ENCODE measurements at places on chromosomes 16 and 17. TPM values are rescaled to one million over a fixed set of nuclear protein-coding genes. Genes with fewer than 3 reads are reported as not detected.

DNA sequence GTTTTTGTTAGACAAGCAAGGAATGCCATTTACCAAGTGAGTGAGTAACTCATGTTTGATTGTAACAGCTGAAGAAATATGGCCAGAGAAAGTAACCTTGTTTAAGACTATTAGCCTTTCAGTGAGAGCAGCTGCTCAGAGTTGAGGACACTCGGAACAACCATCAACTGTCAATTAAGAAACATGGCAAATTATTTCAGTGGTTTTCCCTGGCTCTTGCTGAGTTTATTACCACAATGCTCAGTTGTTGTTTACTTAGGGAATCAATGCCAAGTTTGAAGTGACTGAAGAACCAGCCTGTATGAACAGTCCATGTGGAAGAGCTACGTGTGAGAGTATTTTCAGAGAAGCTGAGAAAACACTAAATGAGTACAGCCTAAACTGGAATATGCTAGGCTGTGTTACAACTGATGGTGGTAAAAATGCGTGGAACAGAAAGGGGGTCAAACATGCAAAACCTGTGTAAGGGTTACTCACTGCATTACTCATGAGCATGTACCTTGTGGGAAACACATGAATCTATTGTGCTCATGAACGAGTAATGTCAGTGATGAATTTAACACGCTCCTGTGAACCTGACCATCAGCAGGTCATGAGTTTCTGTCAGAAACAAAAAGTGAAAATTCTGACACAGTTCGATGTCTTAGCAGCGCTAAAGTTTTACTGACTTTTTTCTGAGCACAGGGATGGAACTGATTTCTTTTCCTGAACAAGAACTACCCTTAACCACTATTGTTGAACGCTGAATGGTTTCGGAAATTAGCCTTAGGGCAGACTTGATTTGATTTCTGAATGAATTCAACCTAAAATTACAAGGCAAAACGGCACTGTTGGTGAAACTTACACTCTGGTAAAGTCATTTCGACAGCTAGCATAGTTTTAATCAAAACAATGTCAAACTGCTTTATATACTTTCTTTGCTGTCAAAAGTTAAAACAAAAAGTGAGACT, 33.5 kb downstream of the GNA13 start:
- no peak for DNase-seq

GDPD1 gene
- total RNA-seq: 3.3 TPM

GRCh38 chr16:48612611-48613010, 2.6 kb upstream of the N4BP1 start:
- DNase-seq: no peak

DNA sequence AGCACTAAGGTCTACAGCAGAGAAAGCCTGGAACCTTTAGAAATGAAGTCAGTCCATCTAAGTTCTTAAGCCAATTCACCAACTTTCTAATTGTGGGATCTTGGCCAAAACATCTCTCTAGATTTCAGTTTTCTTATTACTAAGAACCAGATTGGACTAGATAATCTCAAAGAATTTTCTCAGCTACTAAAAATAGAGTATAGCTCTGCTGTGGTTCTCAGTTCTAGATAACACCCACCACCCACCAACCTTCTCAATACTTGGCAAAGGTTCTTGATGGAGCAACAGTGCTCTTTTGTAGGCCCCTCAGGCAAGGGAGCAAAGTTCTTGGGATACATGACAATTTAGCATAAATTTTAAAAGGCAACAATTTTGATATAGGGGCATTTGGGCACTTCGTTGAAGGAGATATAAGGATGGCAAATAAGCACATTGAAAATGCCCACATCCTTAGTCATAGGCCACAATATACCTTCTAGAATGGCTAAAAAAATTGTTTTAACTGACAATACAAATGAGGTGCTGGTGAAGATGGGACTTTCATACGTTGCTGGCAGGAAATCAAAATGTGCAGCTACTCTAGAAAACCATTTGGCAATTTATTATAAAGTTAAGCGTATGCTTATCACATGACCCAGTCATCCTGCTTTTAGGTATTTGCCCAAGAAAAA, 74.4 kb upstream of the TMEM132E start:
- DNase-seq: no peak

DNA sequence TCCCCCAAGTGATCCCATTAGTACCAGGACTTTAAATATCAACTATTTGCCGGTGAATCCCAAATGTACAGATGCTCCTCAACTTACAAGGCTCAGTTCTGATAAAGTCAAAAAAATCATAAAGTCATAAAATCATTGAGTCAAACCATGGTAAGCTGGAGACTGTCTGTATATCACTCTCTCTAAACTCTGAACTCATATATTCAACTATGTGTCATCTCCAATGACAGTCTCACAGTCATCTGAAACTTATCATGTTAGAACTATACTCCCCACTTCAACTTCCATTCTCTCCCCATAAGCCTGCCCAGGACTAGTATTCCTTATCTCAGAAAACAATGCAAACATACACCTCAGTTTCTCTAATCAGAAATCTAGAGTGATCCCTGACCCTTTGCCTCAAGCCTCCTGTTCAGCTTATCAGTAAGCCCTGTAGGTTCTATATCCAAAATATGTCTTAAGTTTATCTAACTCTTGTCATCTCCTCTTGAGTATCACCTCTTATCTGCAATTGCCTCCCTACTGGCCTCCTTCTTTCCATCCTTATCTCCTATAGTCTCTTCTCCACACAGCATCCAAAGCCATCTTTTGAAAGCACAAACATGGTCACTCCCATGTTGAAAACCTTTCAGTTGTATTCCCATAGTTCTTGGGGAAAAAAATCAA, 55.0 kb downstream of the SSH2 start:
- no peak for DNase-seq

ACADVL gene
- 354 TPM for total RNA-seq

PYY gene
- not detected for total RNA-seq

DNA sequence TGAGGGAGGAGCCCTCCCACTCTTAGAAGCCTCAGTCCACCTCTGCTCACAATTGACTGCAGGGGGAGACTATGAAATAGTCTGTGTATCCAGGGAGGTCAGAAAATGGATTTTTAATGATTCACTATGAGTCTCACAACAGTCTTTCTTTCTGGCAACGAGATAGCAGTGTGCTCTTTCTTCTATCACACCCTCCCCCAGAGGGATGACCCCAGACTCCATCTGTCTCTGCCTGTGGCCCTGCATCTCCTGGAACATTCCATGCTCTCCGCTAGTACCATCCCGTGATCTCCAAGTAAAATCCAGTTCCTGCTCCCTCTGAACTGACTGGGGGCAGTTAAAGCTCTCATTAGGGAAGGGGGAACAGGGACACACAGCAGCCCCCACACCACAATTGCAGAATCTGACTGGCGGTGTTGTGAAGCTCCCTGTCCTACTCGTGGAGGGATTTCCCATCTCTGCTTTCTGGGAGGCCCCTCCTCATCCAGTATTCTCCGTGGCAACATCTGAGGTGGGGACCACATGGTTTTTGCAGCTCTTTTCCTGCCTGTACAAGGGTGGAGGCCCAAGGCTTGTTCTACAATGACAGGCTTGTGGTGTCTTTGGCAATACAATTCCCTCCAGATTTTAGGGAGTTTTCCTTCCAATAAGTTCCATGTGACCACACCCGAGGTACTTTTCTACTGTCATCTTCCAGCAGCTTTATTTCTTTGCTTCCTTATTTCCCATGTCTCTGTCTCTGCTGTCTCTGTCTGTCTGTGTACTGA, 19.4 kb downstream of the NATD1 start:
- DNase-seq: no peak

- no peak for DNase-seq
Observed at GRCh38 chr16:78709137-78709884, 609.9 kb downstream of the WWOX start.

SPNS3 gene
- not detected for total RNA-seq

NOD2 gene
- not detected for total RNA-seq

- no peak for DNase-seq
Observed at GRCh38 chr17:73237714-73238113, 24.0 kb downstream of the CPSF4L start.

GRCh38 chr16:1290860-1291575, 18.4 kb upstream of the UBE2I start:
- no peak for DNase-seq

GRCh38 chr16:2587891-2588565, 50.2 kb downstream of the PDPK1 start:
- DNase-seq: no peak

GRCh38 chr17:17204041-17204591, 2.0 kb downstream of the PLD6 start:
- DNase-seq: no peak

- no peak for DNase-seq
Observed at GRCh38 chr16:10999300-10999699, 54.9 kb downstream of the CLEC16A start.

CACNG3 gene
- total RNA-seq: not detected

TNP2 gene
- not detected for total RNA-seq

HS3ST3B1 gene
- 76.9 TPM for total RNA-seq

CX3CL1 gene
- total RNA-seq: 2.3 TPM

CLN3 gene
- 50.7 TPM for total RNA-seq

DNA sequence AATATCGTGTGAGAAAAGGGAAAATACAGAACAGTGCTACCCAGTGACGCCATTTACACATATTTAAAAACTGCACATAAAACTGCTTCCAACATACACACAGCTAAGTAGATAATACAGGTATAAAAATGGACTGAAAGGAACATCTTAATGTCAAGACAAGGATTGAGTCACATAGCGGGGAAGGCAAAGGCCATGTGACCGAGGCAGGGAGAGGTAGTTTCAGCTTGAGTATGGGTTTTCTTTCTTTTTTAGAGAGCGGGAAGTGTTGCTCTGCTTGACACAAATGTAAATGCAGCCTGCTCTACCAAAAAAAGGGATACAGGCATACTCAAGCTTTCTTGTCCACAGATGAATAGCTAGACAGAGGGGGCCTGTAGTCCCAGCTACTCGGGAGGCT, 46.5 kb downstream of the SDR42E1 start:
- no peak for DNase-seq

STX1B gene
- 1.8 TPM for total RNA-seq

DNA sequence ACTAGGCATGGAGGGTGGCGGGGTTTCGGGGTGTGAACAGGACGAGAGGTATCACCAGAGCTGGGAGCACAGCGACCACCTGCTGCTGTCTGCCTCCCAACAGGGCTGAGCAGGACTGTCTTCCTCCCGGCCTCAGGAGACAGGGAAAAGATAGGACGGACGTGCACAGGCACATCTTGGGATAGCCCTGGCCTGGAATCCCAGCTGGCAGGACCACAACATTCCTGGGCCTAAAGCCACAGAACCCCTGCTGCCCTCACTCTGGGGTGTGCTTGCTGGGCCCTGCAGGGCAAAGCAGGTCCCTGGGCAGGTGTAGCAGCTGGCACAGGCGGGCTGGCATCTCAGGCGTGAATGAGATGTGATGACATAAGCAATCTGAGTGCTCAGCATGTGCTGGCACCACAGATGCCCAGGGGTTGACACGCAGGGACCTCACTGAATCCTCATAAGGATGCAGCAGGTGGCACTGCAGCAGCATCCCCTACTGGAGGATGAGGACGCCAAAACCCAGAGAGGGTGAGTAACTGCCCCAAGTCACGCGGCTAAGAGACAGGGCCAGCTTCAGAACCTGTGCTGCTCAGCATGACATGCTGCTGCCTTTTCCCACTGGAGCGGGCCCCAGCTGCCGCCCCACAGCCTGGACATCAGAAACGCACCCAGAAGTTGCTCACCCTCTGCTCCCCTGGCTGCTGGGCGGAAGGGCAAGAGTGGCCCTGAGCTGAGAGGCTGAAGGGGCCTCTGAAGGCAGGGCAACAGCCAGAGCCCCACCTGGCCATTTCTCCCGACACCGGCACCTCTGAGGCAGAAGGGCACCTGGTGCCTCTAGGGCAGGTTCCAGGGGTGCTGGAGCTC, 7.1 kb downstream of the CORO7 start:
- no peak for DNase-seq

- no peak for DNase-seq
Observed at GRCh38 chr17:44197980-44198720, 1.5 kb downstream of the ATXN7L3 start.

- no peak for DNase-seq
Observed at GRCh38 chr16:3183445-3184139, 4.4 kb upstream of the OR1F1 start.

DNA sequence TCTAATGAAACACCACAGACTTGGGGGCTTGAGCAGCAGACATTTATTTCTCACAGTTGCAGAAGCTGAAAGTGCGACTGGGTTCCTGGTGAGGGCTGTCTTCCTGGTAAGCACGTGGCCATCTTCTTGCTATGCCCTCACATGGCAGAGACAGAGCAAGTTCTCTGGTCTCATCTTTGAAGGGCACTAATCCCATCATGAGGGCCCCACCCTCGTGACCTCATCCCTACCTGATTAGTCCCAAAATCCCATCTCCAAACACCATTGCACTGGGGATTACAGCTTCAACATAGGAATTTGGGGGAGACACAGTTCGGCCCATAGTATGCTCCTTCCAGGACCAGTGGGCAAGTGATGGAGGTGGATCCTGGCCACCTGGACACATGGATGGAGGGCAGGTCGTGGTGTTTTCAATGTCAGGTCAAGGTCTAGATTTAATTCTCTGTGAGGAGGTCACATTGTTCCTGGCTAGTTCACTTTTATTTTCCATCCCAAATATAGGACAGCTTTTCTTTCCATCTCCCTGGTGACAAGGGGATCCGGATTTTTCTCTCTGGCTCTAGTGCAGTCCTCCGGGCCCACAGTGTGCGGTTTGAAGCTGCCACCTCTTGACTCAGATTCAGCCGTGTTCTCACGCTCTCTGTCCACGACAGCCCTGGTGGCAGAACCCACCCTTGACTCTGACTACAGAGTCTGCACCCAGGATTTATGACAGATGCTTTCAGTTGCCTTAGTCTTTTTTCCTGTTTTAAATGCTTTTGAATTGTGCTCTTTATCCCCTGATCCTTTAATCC, 160.5 kb upstream of the NOL11 start:
- DNase-seq: no peak

GRCh38 chr17:8397636-8398035, at the start of gene RNF222:
TSS of gene RNF222 (minus strand) at chr17:8397827. CDS start at chr17:8393461, 4,366 bp downstream.
- DNase-seq: no peak

DNA sequence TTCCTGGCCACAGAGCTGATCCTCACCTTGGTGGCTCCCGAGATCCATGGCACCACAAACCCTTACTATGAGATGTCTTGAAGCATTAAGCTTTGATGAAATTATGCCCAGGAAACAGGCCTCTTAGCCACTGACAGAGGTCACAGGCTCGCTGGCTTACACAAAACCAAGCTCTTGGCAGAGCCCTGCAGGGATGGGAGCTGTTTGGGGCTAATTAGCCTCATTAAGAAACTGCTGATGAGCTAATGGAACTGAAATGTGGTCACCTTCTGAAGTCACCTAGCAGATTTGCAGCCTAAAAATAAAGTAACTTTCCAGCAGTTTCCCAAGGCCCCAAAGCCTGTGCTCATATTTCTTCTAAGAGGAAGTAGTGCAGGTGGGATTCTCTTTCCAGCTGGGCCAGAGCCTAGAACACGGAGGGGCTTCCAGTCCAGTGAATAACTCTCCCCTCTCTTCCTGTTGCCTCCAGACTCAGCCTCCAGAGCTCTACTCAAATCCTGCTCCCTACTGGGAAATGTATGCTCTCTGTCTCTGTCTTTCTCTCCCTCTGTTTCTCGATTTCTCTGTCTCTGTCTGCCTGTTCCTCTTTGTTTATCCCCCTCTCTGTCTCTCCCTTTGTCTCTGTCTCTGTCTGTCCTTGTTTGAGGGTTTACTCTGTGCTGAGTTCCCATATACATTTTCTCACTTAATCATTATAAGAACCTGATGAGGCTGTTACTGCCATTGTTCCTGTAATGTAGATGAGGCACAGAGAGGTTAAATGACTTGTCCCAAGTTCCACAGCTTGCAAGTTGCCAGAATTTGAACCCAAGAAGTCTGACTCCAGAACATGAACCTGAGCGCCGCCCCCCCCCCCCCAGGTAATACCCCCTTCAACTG, 338.9 kb downstream of the CA10 start:
- DNase-seq: no peak

- DNase-seq: no peak
Observed at GRCh38 chr17:45424769-45425124, 7.9 kb downstream of the ARHGAP27 start.

Data from osteocyte (in vitro differentiated cells).